Upper lobe of left lung (tissue), 6 donors: ENCODE measurements at places on chromosomes 1 and 21. TPM values are rescaled to one million over a fixed set of nuclear protein-coding genes. Genes with fewer than 3 reads are reported as not detected.

The ZCCHC17 gene
- total RNA-seq, result 19.9 TPM

DNA sequence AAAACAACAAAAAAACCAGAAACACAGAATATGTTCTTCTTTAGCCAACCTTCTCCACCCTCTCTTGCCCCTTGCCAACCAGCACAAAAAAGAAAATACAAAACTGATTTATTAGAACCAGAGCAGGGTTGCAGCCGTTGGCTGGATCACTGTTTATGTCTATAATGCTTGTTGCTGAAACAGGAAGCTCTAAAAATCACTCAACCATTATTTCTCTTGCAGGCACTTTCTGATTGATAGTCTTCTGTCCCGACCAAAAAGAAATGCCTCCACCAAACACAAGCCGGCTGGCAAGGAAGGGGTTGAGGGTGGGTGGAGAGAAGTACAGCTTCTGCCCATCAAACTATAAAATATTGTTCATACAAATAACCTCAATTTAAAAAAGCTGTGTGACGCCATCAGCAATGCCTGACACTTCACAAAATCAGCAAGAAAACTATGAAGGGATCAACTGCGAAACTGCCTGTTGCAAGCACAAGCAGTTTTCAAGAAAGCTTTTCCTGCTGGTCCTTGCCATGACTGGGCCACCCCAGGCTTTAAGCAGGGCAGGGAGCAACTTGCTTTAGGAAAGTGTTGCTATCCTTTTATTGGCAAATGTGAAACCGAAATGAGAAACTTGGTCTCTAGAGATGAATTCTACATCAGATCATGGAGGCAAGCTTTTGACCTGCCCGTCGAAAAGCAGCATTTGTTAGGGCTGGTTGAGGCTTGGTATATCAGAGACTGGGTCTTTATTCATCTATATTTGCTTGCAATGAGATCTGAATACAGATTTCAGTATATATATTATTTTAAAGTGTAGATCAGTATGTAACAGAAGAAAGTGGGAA is 174.2 kb downstream of the RUNX1 start:
- no peaks in the 10 kb centered on the region for H3K36me3 ChIP-seq
- H3K27ac ChIP-seq, result peak overlapping the region; percentile 9
- H3K4me1 ChIP-seq, result peaks cover 53% of the 10 kb centered on the region
- no peak for DNase-seq

DNA sequence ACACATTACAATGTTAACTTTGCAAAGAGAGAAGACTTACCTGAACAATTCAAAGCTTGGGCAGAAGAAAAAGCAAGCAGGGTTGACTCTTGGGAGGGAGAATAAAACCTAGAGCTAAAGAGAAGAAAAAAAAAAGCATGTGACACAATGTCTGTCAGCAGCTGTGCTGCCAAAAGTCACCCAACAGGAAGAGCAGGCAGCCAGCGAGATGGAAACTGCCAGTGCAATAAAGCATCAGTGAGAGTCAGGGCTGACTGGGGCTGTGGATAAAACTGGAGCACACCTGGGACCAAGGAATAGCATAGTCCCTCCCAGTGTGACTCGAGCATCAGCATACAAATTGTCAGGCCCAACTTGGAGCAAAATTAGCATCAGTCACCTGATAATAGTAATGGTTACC is 65.0 kb upstream of the SLC22A15 start:
- no peak for DNase-seq
- H3K4me1 ChIP-seq, result no peaks in the 10 kb centered on the region
- H3K4me3 ChIP-seq, result no peak overlapping the region
- H3K27ac ChIP-seq, result no peak overlapping the region

The CHIT1 gene
- 97.4 TPM for total RNA-seq

The CMPK1 gene
- total RNA-seq, result 48.2 TPM

The ACTN2 gene
- total RNA-seq, result 11.5 TPM
